ENCODE measurements at places on chromosomes 12 and 14.

GRCh38 chr12:110203546-110203945 is 77.5 kb upstream of the ATP2A2 start:
- no peak for DNase-seq

- peak; percentile 58 for DNase-seq
These were observed 6.9 kb upstream of the NTS start for GRCh38 chr12:85866986-85867776.

DNA sequence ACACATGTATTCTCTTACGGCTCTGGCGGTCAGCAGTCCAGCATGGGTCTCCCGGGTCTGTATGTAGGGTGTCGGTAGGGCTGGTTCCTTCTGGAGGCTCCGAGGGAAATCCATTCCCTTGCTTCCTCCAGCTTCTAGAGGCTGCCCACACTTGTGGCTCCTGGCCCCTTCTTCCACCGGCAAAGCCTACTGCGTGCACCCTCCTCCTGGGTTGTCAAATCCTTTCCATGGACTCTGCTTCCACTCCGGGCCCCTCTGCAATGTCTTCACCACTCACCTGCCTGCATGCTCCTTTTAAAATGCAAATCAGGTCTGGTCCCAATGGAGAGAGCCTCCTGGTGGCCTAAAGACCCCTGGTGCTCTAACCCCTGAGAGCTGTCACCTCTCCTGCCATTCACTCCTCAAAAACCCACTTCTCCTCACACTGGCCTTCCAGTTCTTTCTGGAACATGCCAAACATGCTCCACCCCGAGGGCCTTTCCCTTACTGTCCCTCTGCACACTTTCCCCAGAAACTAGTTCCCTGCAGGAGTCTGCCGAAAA is 108.5 kb downstream of the DICER1 start:
- no peak for DNase-seq

GRCh38 chr12:67456431-67456901 is 187.3 kb downstream of the CAND1 start:
- DNase-seq, result no peak

DNA sequence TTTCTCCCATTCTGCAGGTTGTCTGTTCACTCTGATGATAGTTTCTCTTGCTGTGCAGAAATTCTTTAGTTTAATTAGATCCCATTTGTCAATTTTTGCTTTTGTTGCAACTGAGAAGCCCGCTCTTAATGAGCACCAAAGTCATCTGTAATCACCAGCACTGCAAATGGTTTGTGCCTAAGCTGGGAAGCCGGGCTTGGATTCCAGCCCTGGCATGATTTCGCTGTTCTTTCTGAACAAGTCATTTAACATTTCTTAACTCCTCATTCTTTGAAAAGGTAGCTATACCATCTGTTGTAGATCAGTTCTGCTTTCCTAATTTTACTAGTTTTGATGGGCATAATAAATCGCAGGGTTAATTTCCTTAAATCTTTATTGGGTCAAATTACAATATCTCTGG is 32.1 kb downstream of the PIWIL1 start:
- no peak for DNase-seq

- no peak for DNase-seq
These were observed 48.1 kb upstream of the CIT start for GRCh38 chr12:119925269-119925668.

DNA sequence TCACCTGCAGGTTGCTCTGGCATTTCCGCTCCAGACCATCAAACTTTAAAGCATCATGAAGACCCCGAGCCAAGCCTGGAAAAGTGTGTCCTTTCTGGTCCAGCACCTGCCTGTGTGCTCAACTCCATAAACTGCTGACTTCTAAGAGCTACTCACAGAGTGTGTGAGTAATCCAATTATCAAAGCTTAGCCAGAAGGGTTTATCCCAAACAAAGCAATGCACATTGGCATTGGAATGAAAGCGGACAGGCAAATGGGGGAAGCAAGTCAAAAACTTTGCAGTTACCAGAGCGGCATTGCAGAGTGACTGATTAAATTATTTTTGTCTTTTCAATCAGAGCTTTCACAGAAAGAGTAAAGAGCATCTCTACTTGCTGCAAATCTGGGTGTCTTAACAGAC is 1262.4 kb upstream of the SEL1L start:
- no peak for DNase-seq

- no peak for DNase-seq
These were observed 25.5 kb downstream of the RBM19 start for GRCh38 chr12:113940357-113941207.

DNA sequence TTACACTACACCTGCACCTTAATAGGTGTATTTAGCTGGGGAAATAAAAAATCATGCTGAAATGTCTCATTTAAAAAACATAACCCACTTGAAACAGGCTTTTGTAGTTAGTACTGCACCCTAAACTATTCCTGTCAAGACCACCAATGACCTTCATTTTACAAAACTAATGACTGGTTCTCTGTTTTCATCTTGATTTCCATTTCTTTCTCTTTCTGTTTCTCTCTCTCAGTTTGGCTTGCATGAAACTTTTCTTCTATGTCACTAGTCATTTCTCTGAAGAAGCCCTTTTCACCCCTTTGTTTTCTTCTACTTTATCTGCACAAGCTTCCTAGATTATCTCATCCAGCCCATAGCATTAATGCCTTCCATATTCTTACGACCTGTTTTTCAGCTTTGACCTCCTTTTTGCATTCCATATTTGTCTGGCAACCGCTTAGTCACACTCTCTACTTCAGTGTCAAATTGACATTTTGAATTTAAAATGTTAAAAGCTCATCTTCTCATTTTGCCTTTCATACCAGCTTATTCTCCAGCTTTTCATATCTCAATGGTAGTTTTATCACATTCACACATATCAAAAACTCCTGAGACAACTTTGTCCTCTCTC is 32.7 kb upstream of the KLRF1 start:
- no peak for DNase-seq

GRCh38 chr12:86712425-86712843 is 456.2 kb upstream of the MGAT4C start:
- DNase-seq, result peak; percentile 67

- DNase-seq, result no peak
These were observed 562.2 kb downstream of the GALC start for GRCh38 chr14:87430810-87431209.

GRCh38 chr14:31835049-31835448 is 242.1 kb upstream of the ARHGAP5 start:
- DNase-seq, result no peak

DNA sequence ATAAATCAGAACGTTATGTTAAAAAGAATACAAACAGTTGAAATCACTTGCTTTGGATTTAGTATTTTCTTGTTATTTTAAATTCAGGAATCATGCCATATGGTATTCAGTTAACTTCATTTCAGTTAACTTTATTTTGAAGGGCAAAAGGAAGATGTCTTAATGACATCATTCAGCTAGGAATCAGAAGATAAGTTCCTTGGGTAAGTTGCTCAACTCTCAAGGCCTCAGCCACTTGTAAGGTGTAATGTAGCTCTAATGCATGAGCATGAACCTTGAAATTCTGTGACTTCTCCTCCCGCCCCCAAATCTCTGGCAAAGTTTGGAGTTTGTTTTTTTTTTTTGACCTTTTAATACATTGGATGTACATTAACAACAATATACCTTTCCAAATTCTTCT is 42.6 kb downstream of the FRS2 start:
- no peak for DNase-seq

DNA sequence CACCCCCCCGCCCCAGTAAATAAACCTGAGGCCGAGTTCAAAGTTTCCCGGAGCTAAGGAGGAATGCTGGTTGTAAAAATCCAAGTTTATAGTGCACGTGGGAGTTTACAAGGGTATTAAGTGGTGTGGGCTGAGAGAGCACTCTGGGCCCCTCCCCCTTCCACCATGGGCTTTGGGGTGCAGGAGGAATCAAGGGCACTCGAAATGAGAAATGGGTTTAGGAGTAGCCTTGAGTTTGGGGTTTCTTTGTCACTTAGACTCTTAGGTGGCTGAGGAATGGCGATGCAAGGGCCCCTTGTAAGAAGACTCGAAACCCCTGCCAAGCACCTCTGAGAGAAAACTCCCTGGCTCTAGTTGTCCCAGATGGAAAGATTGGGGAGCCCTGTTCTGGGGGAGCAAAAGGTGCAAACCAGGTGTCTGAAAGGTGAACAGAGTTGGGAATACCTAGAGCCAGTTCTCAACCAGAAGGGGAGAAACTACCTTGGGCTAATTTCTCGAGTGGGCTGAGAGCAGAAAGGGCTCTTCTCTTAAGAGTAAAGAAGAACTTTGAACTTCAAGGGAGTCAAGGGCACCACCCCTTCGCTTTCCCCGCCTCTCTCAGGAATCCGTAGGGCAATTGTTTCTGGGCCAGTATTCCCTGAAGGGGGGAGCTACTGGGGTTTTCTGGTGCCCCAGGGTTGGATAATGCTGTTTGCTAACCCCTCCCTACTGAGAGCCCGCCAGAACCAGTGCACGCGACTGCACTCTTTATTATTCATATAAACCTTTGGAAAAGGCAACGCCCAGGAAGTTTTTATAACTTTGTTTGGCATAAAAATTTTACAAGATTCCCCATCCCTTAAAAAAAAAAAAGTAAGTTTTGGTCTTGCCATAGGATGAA is 4.0 kb upstream of the HOTAIR start:
- peak; percentile 97 for DNase-seq

GRCh38 chr12:126608607-126609175 is 1543.5 kb downstream of the AACS start:
- no peak for DNase-seq

- no peak for DNase-seq
These were observed 270.0 kb upstream of the CAND1 start for GRCh38 chr12:66999141-66999540.

DNA sequence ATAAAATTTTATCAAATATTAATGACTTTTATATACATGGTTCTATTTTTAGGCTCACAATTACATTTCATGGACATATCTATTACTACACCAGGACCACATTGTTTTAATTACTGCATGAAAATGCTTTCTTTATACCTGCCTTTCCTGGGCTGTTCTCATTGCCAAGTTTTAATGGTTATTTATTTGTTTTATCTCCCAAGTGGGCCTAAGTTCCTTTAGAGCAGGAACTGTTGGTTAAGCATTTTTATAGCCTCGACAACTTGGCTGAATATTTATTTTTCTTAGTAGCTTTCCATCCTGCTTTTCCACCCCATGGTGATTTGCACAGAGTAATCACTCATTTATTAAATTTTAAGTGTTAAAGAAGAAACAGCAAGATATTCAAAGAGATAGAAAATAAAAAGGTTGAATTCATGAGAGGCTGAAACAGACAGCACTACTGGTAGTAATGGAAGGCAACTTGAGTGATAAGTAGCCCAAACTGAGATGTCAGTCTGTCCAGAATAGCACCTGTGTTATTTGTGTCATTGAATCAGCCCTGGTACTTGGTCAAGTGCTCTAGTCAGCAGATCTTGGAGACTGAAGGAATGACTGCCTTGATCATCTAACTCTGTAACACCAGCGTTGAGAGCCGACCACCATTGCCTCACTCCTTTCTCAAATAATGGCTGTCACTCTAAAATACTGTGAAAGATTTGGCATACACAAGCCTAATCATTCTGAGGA is 119.1 kb upstream of the EGLN3 start:
- DNase-seq, result no peak

GRCh38 chr14:97453991-97454390 is 656.8 kb downstream of the VRK1 start:
- no peak for DNase-seq

DNA sequence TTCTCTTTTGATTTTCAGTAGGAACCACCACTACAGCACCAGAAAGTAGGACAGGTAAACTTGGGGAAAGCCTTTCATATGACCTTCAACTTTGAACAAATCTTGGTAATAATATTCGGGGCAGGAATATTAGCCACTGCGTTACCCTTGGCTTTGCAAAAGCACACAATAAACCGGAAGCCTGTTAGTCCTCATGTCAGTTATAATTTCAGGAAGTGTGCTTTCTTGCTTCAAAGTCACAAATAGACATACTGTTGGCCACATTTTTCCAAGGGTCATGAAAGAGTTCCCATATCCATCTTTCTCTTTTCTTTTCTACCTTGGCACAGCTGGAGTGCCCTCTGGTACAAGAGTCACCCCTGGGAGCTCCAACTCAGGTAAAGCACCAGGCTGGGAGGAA is 167.2 kb upstream of the CNTN1 start:
- DNase-seq, result no peak

GRCh38 chr12:94507455-94507854 is 47.8 kb upstream of the CEP83 start:
- no peak for DNase-seq

GRCh38 chr12:68349220-68349621 is 17.1 kb upstream of the MDM1 start:
- DNase-seq, result no peak

GRCh38 chr12:42810006-42810405 is 220.5 kb upstream of the PRICKLE1 start:
- DNase-seq, result no peak

GRCh38 chr12:52184813-52185212 is 7.0 kb downstream of the KRT80 start:
- DNase-seq, result no peak

DNA sequence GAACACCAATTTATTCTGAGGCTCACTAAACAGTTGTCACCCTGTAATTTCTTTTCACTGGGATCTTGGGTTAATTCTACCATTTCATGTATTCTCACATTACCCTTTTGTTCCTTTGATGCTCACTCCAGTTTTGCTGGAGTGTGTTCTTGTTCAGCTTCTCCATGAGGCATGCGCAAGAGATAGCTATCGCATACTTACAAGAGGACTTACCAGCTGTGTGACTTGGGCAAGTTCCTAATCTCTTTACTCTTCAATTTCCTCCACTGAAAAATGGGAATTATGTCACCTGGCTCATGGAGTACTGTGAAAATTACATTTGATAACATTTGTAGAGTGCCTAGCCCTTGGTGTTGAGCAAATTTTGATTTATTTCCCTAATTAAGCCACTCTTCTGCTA is 56.5 kb upstream of the JDP2 start:
- DNase-seq, result no peak

DNA sequence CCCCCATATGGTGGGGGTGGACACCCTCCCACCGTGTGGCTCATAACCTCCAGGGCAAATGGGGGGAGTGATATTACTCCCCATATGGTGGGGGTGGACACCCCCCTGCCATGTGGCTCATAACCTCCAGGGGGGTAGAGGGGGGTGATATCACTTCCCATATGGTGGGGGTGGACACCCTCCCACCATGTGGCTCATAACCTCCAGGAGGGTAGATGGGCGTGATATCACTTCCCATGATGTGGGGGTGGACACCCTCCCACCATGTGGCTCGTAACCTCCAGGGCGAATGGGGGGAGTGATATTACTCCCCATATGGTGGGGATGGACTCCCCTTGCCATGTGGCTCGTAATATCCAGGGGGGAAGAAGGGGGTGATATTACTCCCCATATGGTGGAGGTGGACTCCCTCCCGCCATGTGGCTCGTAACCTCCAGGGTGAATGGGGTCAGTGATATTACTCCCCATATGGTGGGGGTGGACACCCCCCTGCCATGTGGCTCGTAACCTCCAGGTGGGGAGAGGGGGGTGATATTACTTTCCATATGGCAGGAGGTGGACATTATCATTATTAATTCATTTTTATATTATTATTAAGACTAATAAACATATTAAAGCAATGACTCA is 51.2 kb upstream of the OXA1L start:
- DNase-seq, result no peak

All from LoVo (cell line).